ENCODE measurements at places on chromosomes 2 and 18.

- DNase-seq = no peak
These were observed 25.0 kb upstream of the SLC14A2 start for GRCh38 chr18:45590036-45590886.

- DNase-seq = no peak
These were observed 287.0 kb upstream of the SESTD1 start for GRCh38 chr2:179551539-179552045.

- no peak for DNase-seq
These were observed 107.5 kb upstream of the SRD5A2 start for GRCh38 chr2:31688282-31688681.

DNA sequence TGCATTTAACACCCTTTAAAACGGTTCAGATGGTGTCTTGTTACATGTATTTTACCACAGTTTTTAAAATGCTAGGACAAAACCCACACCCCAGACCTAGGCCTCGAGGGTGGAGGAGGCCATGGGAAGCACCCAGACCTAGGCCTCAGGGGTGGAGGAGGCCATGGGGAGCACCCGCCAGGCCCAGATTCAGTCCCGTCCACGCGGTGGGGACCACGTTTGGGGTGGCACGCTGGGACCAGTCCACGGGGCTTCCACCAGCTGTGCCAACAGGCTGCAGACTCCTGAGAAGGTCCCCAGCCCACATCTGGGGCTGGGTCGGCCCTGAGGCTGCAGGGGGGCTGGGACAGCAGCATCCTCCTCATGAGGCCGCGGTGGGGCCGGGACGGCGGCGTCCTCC, 63.4 kb downstream of the SLC66A2 start:
- no peak for DNase-seq

- DNase-seq = peak; percentile 71
These were observed 207.9 kb downstream of the ARL4C start for GRCh38 chr2:234288974-234289455.

GRCh38 chr2:160460333-160460731, 33.3 kb downstream of the RBMS1 start:
- DNase-seq = no peak

- DNase-seq = no peak
These were observed 388.7 kb downstream of the TNS1 start for GRCh38 chr2:217614096-217614495.

- DNase-seq = no peak
These were observed 48.2 kb upstream of the FOXI3 start for GRCh38 chr2:88500691-88501090.

- DNase-seq = no peak
These were observed 32.6 kb downstream of the MRPL33 start for GRCh38 chr2:27804146-27804545.

DNA sequence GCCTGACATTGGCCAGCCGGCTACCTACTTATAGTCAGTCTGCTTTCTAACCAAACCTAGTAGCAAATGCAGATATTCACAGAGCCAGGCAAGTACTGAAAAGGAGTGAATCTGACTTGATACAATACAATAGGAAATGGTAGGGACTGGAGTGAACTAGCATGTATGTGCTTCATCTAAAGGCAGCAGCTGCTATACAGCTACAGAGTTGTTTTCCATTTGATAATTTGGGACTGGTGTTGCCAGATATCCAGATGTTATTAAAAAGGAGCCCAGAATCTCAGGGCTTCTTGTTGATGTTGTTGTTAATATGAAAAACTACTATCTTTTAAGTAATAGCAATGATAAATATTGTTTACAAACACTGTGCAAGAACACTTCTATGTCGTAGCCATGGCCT, 159.4 kb downstream of the BABAM2 start:
- DNase-seq = no peak

DNA sequence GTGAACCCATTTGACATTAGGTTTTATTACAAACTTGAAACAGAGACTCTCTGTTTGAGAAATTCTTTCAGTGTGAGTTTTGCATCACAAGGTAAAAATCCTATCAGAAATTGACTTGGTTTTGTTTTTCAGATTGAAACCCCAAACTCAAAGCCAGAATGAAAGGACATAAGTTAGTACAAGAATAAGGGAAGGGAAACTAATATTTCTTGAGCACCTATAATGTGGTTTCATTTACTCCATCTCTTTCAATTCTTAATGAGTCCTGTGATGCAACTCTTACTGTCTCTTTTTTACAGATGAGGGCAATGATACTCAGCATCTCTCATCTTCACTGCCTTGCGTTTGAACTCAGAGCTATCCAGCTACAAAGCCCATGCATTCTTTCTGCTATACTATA, 210.0 kb upstream of the SIX3 start:
- no peak for DNase-seq

DNA sequence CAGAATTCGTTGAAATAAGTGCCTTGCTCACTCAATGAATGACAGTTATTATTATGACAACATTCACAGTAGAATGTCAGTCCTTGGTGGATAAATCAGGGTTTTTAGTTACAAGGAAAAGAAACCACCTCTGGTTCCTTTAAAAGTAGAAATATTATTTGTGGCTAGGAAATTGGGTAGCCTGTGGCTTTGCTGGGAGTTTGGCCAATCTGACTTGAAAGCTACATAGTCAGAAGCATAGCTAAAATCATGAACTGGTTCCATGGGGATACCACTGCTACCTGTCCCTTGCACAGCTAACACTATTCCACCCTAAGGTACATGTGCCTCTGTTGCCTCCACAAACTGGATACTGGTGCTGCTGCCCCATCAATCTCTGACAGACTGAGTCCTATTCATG, 12.8 kb upstream of the SMCHD1 start:
- DNase-seq = no peak

DNA sequence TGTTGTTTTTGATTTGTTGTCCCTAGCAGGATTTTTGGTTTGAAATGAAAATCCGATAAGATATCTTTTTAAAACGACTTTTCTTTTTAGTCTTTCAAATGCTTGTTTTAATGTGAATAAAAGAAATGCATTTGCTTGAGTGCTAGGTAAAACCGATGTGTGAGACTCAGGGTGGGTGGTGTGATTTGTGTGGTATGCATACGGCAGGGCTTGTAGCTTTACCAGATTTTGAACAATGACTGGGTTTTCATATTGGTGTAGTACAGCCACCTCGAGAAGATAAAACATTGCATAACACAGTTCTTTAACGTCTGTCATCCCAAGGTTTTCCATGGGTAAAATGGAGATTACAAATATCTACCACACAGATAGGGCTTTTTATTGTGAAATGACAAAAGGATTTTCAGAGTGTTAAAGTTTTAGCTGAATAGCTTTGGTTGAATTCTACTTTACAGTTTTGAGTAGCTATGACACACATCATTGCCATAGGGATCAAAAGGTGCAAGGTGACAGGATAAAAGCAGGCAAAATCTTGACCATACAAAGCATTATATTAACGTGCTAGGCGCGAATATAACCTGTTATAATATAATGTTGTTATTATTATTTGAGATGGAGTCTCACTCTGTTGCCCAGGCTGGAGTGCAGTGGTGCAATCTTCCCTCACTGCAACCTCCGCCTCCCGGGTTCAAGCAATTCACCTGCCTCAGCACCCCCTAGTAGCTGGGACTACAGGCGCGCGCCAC, 824 bp upstream of the ZNF638 start:
- no peak for DNase-seq

DNA sequence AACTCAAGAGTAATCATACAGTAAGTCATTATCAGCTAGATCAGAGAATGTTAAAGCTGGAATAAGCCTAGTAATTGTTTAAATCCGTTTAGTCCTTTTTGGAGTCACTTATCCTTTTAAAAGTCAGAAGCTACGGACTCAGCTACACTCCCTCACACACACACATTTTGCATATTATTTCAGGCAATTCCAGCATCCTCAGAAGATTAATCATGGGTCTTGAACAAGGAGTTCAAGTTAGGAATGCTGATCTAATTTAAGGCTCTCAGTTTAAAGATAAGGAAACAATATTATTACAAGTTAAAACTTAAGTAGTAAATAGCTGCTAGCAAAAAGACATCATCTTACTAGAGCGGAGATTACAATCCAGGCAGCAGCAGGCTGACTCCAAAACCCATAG, 74.3 kb downstream of the GTF3C3 start:
- DNase-seq = no peak

DNA sequence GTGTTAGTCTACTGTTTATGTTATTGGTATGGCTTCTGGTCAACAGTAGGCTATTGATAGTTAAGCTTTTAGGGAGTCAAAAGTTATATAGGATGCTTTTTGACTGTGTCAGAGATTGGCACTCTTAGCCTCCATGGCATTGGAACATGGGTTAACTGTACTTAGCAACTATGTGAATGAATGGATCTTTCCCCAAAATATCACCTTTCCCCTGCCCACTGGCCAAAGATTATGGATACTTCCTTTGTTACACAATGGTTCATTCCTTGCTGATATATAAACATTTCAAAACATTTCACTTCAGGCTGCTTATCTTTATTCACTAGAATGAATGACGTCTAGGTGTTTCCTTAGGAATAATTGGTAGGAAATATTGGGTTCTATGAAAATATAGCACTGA, 62.1 kb upstream of the DOCK10 start:
- DNase-seq = no peak

DNA sequence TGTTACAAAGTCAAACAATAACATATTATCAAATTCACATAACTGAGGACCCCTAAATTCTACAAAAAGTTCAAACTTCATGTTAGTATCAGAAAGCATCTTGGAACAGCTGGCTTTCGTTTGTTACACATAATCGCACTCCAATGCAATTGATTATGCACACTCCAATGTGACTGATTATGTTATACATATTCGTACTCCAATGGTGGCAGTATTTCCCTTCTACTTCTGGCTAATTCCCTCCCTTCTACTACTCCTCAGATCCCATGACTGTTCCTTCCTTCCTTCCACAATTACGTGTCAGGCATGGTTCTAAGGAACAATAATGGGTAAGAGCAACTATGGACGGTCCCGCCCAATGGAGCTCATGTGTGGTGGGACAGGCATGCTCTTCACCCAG, 137.1 kb upstream of the CCDC150 start:
- DNase-seq = no peak

GRCh38 chr2:241570961-241571581, 12.5 kb downstream of the BOK start:
- no peak for DNase-seq

- DNase-seq = no peak
These were observed 11.7 kb downstream of the PSTPIP2 start for GRCh38 chr18:46060359-46060841.

GRCh38 chr2:224136396-224136795, 97.3 kb upstream of the SERPINE2 start:
- DNase-seq = no peak

GRCh38 chr2:27889774-27890145, 427 bp downstream of the RBKS start:
- DNase-seq = peak; percentile 7

- no peak for DNase-seq
These were observed 186.1 kb upstream of the RBMS1 start for GRCh38 chr2:160679686-160680085.

Measured in T follicular helper cell (primary cell).